ENCODE measurements at places on chromosomes 11 and 22.
A peak's percentile ranks its signal among the peaks of the same experiment; 100 is the strongest.

DNA sequence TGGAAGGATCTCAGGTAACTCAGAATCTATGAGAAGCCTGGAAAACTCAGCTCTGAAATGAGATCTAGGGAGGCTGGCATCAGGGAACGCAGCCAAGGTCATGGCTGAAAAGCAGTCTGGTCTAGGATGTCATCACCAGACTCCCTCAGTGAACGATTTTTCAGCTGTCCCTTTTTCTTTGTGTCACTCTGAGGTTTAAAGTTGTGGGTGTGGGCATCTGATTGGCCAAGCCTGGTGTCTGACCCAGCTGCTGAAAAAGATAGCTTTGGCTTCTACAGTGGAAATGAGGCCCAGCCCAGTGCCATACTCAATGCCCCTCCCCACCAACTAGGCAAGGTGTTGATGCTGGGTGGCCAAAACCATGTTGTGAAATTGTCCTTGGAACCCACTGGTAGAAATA lies 14.5 kb downstream of the RPS3 start:
- DNase-seq = no peak

DNA sequence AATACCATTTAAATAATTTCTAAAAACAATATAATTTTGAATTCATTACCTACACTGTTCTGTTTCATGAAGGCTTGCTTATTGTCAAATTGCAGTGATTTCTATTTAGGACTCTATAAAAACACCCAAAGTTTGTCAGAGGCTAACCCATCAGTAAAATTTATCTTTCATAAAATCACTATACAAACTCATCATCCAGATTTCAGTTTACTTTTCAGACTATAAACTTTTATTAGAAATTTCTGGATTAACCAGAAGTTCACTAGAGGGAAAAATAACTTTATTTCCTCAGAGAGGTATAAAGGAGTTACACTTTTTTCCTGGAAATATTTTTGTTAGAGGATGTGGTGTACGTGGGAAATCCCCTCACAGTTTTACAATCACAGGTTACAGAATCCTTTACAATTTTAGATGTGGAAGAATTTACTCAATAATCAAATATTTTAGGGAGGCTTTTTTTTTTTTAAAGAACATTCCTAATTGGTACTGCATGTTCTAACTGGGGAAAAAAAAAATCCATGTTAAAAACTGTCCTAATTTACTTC lies 176.7 kb downstream of the SWAP70 start:
- DNase-seq = no peak

DNA sequence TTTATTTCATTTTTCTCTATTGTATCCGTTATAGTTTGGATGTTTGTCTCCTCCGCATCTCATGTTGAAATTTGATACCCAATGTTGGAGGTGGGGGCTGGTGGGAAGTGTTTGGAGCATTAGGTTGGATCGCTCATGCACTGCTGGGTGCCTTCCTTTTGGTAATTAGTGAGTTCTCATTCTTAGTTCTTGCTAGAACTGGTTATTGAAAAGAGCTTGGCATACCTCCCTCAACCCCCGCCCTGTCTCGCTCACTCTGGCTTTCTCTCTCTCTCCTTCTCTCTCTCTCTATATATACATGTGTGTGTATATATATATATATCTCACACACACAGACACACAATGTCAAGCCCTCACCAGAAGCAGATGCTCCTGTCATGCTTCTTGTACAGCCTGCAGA lies 978.7 kb downstream of the DLG2 start:
- no peak for DNase-seq

- no peak for DNase-seq
Observed at GRCh38 chr11:665062-665703, 28.1 kb downstream of the DRD4 start.

- DNase-seq = no peak
Observed at GRCh38 chr11:4156571-4156970, 62.0 kb downstream of the RRM1 start.

DNA sequence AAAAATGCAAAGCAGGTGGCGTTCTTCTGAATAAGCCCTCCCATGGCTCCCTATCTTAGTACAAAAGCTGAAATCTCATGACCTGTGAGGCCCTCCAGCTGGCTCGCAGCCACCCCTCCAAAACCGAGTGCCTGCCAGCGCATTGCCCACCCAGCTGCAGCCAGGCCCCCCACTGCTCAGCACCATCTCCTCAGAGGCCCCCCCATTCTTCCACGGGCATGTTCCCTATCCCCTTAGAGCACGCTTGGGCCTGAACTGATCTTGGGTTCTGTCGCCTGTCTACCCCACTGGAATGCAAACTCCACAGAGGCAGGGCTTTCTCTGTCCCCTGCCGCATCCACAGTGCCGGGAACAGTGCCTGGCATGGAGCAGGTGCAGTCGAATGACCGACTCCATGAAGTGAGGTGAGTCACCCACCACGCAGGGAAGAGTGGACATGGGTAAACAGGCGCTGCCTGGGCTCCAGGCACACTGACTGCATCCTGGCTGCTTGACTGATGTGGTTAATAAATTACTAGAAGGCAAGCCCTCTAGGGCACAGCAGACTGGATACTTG lies 11.3 kb upstream of the EFCAB6 start:
- no peak for DNase-seq

DNA sequence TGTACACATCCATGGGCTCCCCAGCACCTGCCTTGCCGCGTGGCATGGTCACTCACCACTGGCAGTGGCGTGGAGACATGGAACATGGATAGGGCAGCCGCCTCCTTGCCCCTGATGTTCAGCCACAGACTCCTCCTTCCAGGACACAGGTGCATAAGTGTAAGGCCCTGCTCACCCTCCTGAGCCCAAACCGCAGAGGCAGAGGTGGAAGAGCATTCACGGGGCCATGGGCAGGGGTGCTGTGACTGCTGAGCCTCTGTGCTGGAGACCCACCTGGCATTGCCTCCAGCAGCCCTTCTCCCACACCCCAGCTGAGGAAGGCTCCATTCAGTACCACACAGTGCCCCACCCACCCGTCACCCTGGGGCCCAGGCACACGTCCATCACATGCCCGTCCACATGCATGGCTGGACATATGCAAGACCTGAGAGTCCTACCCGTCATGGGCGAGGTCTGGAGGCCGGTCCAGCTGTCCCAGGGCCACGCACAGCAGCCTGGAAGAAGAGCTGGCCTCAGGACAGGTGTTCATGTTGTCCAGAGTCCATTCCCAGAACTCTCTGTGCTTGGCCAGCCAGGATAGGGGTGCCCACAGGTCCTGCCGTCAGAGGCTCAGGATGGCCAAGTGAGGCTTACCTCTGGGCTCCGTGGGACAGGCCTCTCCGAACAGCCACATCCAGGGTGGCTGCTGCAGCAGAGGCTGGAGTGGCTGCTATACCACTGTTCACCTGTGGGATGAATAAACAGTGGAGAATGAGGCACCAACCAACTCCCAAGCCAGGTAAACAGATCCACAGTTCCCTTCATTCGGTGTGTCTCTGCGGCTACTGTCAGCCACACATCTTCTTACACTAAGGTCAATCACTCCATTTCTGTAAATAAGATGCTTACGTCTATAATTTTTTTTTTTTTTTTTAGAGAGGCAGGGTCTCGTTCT lies 1.7 kb upstream of the TUBGCP6 start:
- no peak for DNase-seq

DNA sequence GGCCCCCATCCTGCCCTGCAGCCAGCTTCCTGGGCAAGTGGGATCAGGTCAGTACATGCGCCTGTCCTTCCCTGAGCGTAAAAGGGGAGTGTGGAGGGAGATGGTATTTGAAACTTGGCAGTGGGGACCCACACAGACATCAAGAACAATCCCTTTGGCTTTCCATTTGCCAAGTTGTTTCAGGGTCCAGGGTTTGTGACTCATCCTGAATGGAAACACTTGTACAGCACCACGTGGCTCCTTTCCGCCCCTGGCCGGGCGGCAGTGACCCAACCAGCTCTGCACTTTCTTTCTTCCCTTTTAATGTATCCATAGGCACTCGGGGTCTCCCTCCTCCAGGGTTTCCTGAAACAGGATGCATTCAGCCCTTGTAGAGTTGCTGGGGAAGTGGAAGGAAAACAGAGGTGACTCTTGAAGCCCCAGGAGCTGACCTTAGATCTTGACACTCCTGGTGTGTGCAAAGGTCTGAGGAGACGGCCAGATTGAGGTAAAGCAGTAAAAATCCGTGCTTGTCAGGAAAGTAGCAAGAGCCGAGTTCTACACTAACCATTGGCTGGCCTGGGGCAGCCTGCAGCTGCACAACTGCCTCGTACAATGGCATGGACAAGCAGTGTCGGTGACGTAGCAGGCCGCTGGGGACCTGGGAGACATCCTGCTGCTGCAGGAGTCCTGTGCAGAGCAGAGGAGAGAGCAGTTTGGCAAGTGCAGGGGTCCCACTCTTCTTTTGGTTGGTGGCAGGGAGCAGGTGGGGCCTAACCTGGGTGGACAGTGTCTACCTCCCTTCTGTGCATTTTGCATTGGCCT lies 189.8 kb downstream of the SNX19 start:
- no peak for DNase-seq

DNA sequence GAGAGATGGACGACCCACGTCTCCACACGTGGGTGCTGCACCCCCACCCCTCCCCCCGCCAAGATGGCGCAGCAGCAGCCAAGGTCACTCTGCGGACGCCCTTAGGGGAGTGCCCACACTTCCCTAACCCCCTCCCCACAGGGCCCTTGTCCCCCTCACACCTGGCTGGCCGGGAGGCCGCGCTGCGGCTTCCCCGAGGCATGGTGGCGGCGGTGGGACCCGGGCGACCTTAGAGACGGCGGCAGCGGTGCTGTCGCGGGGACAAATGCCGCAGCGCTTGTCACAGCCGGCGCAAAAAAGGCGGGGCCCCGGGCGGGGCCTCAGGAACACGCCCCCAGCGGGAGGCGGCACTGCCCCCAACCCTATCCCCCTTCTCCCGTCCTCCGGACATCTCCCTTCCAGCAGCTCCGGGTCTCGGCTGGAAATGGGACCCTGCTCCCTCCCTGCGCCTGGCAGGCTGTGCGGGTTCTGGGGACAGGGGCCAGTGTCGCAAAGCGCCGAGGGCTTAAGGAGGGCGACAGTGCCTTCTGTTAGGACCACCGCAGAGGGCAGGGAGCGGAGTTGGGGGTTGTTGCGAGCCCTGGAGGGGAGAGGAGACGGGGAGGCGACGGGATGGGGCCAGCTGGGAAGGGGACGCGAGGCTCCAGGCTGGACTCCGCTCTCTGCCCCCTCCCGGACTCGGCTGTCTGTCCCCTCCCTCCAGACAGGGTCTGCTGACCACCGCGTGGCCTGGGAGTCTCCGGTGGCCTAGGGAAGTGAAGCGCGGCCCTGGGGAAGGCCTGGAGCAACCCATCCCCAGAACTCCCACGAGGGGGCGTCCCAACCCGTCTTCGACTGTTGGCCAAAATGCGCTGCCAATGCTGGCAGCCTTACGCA lies at the start of gene CHCHD10:
TSS of gene CHCHD10 (minus strand) at position 300 of the 876 bp plus-strand sequence. CDS start at position 202, 98 bp downstream.
- peak; percentile 27 for DNase-seq

DNA sequence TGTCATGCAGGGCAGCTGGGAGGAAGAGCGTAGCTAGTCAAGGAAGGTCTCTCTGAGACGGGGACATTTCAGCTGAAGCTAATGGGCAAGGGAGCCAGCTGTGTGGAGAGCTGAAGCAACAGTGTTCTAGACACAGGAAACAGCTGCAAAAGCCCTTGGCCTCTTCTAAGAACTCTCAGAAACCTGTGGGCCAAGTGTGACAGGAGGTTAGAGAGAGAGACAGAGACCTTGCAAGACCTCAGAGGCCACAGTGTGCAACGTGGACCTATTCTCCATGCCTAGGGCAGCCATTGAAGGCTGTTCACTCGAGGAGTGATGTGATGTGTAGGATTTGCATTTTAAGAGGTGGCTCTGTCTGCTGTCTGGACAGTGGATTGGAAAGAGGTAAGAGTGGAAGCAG lies 48.7 kb upstream of the TNRC6B start:
- DNase-seq = no peak

DNA sequence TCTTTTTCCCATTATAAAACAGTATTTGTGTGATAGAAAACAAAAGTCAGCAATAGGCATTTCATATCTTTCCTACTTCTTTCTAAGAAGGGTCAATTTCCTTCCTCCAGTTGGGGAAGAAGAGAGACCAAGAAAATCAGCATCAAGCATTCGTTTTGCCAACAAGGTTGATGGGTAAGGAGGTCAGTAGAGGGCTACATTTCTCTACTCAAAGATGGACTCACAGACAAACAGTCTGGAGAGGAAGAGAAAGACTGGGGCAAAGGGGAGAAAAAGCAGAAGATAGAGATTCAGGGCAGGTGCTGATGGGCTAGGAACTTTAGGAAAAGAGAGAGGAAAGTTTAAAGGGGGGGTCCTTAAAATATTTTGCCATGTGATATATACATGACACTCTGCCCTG lies 8.6 kb upstream of the MTNR1B start:
- DNase-seq = no peak

- peak; percentile 68 for DNase-seq
Observed at GRCh38 chr11:118911880-118912741, 13.6 kb downstream of the BCL9L start.

Measured in T1000 (cell line).